ENCODE measurements at places on chromosomes 7 and 10.

DNA sequence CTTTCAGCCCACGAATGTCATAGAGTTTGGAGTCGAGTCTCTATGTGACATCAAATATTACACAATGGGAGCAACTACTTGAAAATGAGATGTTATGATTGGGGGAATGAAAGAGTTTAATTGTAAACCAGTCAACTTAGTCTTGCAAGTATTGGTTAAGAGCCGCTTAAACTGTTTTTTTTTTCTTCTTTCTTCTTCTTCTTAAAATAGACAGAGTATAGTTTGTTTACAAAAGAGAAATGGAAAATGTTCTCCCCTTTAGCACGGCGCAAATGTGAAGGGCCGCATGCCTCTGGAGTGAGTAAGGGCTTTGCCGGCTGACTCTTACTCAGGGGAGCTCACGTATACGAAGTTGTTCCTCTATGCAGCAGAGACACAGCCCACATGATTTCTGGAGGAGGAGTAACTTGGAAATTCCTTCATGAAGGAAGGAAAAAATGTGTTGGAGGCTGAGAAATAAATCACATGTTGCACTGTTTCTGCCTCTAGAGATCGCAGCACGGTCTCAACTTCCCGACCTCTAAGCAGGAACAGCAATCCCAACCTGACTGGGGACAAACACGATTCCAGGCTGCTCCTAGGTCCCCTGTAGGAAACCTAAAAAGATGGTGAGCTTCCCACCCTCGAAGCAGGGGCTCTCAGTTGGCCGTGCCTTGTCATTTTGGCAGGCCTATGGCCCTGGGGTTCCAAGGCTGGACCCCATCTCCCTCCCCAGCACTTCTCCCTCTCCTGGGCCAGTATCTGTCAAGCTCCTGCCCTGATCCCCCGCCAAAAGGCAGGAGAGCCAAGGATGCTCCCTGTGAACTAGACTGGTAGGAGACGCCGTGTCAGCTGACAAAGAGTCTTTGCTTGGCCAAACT lies 44.8 kb downstream of the MYOF start:
- DNase-seq, result no peak

DNA sequence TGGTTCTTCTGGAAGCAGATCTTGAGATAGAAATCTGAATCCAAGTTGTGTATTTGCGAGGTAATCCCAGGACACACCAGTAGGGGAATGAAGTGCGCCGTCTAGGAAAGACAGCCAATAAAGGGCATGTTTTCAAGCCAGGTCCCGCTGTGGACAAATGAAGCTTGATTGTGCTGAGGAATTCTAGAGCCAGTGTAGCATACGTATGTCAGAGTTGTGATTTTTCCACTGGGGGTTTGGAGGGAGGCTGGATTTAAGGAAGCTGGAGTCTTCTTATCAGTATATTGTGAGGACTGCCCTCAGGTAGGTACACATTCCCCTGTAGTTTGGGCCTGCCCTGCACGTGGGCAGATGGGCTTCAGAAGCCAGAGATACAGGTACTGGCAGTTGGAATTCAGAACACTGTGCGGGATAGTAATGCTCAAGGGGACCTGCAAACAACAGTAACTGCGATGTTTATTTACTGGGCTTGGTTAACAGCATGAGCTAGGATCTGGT lies 50.9 kb downstream of the GALNT11 start:
- DNase-seq, result no peak

DNA sequence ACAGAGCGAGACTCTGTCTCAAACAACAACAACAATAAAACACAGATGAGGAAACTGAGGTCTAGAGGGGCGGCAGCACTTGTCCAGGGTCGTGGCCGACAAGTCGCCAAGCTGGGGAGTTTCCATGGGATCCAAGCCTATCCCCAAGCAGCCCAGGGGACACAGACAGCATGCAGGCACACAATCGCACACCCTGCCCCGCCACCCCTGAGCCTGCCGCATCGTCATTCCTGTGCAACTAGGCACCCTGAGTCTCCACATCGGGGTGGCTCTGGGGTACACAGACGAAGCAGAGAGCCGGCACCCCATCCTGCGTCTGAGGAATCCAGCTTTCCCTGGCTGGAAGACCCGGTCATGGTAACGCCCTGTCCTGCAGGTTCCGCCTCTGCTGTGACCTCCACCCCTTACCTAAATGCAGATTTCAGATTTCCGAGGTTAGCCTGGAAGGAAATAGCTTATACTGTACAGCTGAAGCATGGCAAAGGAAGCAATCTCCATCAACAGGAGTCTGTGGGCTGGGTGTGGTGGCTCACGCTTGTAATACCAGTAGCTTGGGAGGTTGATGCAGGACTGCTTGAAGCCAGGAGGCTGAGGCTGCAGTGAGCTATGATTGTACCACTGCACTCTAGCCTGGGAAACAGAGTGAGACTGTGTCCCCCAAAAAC lies 136.1 kb upstream of the TNRC18 start:
- no peak for DNase-seq

DNA sequence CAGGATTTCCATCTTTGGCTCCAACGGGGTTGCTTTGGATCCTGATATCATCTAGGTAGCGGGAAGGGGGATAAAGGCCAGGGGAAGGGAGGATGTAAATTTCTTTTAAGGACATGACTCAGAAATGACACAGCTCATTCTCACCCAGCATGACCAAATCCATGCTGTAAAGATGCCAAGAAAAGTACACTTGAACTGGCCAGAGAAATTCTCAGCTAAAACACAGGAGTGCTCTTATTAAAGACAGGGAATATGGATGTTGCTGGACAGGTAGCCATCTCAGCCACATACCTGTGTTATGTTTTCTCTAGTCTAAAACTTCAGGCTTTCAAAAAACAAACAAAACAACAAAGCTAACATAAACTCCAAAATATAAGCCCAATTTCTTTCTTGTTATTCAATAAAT lies 68.3 kb downstream of the NAMPT start:
- DNase-seq, result no peak

GRCh38 chr10:99845837-99846382 lies 63.5 kb downstream of the ABCC2 start:
- DNase-seq, result peak; percentile 52

DNA sequence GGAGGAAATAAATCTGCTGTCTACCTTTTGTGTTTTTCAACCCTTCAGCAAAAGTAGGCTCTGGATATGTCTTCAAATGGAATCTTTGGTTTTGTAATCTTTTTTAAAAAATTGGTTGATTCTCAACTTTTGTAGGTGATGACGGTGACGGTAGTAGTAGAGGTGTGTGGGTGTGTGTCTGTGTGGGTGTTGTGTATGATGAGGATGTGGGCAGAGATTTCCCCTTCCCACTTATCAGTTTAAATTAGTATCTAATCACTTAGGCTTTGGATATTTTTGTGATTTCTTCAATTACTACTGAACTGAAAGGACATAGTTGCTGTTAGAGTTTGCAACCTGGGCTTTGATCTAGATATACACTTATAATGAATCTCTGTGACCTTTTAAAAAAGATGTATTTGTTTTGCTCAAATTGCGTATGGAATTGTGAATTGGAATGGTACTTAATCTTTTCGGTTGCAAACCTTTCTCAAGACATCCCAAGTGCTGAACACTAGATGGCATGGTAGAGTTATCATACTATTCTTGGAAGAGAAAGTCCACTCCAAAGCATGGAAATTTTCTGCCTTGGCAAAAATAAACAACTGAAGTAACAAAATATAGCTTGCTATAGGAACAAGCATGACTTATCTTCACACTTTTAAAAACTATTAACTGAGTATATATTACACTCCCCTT lies 51.9 kb upstream of the A1CF start:
- no peak for DNase-seq

DNA sequence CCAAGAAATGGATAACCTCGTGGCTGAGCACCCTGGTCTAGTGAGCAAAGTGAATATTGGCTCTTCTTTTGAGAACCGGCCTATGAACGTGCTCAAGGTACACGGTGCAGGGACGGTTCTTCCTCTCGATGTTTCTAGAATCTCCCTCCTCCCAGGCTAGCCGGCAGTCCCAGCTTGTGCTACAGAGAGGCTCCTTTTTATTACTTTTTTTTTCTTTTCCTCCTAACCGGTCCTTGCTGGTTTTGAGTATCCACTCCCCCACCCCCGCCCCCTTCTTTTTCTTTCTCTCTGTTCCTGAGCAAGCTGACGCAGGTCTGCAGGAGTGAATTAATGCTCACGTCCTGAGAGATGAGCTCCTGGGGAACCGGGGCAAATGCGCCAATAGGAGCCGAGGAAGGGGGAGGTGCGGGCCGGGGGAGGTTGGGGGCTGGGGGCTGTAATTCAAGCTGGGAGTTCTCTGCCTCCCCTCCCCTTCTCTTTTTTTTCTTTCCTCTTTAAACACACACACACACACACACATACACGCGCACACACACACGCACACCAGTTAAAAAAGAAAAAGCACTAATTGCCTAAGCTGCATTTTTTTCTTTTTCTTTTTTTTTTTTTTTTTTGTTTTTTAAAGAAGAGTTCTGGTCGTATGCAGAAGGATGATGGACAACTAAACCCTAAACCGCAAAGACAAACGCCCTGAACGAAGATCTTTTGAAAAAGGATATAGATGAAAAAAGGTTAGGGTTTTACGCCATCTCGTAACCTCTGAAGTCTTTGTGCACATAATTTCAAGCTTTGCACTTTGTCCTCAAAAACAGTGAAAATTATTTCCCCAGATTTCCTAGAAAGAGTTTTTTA lies 6.6 kb downstream of the CPA2 start:
- DNase-seq, result no peak

DNA sequence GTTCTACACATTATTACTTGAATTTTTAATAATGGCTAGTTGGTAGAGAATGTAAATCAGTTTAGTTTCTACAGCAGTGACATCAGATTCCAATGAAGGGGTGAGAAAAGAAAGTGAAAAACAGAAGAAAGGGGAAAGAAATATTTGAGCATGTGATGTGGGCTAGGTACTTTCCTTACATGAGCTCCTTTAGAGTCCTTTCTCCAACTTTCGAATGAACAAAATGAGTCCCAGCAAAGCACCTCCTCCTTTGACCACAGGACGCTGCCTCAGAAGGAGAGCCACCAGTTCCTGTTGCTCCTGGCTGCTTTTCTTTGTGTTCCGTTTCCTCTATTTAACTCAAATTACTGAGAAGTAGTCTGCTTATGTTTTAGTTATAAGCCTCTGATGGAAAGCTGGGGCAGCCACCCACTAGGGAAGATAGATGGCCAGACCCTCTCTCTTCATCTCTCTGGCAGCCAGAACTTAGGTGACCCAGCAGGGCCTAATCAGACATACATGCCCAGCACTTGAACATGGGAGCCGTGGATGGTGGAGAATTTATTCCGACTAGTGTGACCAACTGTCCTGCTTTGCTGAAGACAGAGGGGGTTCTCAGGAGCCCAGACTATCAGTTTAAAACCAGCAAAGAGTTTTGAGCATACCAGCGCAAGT lies 82.4 kb upstream of the NME8 start:
- no peak for DNase-seq

- DNase-seq, result no peak
These were observed 47.7 kb upstream of the HSPB1 start for GRCh38 chr7:76254781-76255180.

GRCh38 chr10:24642921-24643678 lies 80.6 kb downstream of the ARHGAP21 start:
- DNase-seq, result no peak

- DNase-seq, result no peak
These were observed 112.1 kb upstream of the AFAP1L2 start for GRCh38 chr10:114516356-114516755.

GRCh38 chr10:1665681-1666080 lies 71.6 kb downstream of the ADARB2 start:
- DNase-seq, result no peak

GRCh38 chr7:20791538-20792434 lies 5.1 kb upstream of the SP8 start:
- no peak for DNase-seq

DNA sequence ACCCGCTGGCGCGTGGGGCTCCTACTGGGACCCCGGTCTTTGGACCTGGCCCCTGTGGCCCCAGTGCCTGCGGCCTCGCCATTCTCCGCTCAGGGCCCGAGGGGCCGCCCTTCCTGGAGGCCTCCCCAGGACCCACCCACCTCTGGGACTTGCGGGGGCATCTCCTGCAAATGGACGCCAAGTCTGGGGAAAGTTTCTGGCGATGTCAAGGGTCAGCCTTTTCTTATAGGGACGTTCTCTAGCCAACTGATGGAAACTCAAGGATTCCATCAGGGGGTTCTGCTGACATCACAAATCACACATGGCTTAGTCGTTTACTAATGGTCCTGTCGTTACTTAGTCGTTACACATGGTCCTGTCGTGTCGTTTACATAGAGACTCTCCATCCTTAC lies 57.7 kb upstream of the RHOBTB1 start:
- DNase-seq, result no peak

- no peak for DNase-seq
These were observed 34.0 kb downstream of the SPDYE6 start for GRCh38 chr7:102322202-102322715.

DNA sequence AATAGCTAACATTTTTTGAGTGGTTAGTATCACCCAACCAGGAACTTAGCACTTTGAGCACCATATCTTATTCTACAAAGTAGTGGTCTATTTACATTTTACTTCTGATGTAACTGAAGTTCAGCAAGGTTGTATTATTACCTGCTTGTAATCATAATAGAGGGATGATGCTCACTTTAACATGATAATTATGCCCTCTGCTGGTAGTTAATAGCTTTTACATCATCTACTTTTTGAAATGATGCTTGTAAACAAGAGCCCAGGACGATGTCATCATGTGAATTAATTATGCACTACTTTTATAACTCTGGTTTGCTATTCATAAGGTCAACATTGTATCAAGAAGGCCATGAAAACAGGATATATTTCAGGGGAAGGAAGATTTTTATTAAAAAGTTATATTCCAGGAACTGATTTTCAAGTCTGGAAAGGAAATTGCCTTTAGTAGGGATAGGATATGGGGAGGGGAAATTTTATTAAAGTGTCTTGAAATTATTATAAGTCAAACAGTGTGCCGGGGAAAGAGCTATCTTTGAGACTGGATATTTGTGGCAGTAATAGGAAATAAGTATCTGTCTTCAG lies 80.3 kb upstream of the SCIN start:
- DNase-seq, result no peak

GRCh38 chr10:62166331-62167131 lies 102.1 kb downstream of the RTKN2 start:
- no peak for DNase-seq

- no peak for DNase-seq
These were observed 1631.5 kb upstream of the LRRTM3 start for GRCh38 chr10:65294329-65294728.
